ENCODE measurements at places on chromosomes 16 and 17.

DNA sequence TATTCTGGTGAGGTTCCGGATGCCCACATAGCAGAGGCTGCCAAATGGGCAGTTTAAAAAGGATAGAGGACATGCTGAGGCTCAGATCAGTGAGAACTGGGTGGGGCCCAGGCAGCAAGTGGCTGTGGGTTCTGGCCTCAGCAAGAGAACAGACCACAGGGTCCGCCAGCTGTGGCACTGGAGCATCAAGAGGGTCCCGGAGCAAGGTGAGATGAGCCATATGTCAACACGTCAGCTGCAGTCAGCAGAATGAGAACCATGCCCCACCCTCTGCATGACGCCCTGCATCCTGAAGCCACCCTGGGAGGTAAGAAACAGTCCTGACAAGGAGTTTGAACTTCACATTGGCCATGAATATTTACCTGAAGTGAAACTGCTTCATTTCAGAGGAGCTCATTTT is 20.1 kb upstream of the CCL5 start:
- no peak for DNase-seq

DNA sequence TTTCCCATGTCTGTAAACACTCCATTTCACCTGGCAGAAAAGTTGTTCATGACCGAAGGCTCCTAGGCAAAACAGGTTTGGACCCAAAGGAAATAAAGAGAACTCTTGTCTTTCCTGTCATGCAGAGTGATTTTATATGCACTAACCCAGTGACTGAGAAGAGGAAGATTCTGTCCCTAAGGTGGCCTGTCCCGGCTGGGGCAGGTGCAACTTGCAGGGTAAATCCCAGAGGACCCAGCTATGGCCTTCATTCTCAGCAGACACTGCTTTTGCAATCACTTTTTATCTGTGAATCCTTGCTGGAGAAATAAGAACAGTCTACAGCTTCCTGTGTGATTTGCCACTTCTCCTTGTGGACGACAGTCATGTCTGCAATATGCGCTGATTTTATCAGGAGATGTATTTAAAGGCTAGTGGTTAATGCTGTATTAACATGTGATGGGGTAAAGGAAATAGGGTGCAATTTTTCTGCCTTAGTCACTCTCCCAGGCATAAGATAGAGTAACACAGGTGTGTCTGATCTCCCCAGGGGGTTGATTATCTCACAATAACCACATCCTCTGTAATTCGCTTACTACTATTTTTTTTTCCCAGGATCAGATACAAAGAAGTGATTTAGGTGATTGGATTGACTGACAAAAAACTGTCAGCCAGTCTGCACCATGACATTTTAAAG is 696.8 kb upstream of the SOX9 start:
- DNase-seq, result no peak

GRCh38 chr17:80820331-80820730 is 171.3 kb upstream of the CHMP6 start:
- DNase-seq, result no peak

GRCh38 chr16:55621771-55622170 is 34.0 kb upstream of the SLC6A2 start:
- DNase-seq, result no peak

- DNase-seq, result no peak
These were observed 7.1 kb downstream of the ACSF3 start for GRCh38 chr16:89100601-89101302.

DNA sequence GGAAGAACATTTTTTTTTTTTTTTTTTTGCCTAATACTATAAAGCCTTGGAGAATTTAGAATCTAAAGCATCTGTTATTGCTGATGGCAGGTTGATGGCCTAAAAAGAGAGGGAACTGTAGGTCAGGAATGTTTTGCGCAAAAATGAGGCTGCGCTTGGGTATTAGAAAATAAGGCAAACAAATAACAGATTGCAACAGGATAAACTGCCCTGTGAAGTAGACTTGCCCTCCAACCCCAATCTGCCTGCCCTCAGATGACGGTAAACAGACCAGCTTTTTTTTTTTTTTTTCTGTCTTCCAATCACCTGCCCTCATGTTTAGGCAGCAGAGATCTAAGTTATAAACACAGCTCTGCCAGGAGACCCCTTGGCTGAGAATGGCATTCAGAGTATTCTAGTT is 3.8 kb upstream of the DHX8 start:
- DNase-seq, result no peak

GRCh38 chr16:13607289-13607688 is 312.7 kb upstream of the ERCC4 start:
- no peak for DNase-seq

GRCh38 chr16:85541980-85542900 is 70.9 kb upstream of the GSE1 start:
- no peak for DNase-seq

DNA sequence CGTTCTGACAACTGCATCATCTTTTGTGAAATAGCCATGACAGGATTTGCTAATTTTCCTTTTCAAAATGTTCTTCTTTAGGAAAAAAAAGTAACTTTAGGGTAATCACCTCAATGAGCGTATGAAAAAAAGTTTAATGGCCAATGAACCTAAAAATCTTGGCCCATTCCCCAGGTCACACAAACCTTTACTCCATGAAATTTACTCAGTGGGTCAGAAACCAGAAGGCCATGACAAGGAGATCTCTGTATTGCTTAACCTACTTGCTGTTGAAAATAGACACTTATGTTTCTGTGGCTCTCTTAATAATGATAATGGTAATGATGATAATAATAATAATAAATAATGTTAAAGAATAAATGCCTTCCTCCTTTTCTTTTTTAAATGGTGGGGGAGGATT is 180.8 kb upstream of the IRX3 start:
- no peak for DNase-seq

GRCh38 chr16:80684906-80685305 is 119.5 kb downstream of the CDYL2 start:
- no peak for DNase-seq

- no peak for DNase-seq
These were observed 139.7 kb upstream of the PLCG2 start for GRCh38 chr16:81639348-81639747.

DNA sequence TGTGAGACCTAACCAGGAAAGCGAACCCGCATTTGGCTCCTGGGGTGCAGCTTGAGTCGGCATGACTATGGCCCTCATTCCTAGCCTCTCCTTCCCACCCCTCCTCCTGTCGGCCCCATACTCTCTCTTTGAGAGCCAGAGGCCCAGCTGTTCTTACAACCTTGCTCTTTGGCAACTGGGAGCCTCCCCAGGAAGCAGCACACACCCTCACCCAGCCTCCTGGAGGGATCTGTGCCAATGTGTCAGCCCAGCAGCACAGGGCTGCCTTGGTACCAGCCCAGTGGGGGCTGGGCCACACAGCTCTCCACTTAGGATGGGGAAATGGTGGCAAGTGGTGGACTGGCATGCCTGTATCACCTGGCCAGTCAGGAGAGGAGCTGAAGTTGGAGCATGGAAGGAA is 70.3 kb upstream of the LGALS9 start:
- DNase-seq, result no peak

DNA sequence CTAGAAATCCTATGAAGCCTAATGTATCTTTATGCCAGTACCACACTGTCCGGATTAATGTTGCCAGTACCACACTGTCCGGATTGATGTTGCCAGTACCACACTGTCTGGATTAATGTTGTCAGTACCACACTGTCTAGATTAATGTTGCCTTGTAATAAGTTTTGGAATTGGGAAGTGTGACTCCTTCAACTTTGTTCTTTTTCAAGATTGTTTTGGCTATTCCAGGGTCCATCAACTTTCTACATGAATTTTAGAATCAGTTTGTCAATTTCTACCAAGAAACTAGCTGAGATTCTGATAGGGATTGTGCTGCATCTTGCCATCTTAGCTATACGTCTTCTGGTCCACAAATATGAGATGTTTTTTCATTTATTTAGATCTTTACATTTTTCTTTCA is 68.7 kb downstream of the TBX4 start:
- DNase-seq, result no peak

DNA sequence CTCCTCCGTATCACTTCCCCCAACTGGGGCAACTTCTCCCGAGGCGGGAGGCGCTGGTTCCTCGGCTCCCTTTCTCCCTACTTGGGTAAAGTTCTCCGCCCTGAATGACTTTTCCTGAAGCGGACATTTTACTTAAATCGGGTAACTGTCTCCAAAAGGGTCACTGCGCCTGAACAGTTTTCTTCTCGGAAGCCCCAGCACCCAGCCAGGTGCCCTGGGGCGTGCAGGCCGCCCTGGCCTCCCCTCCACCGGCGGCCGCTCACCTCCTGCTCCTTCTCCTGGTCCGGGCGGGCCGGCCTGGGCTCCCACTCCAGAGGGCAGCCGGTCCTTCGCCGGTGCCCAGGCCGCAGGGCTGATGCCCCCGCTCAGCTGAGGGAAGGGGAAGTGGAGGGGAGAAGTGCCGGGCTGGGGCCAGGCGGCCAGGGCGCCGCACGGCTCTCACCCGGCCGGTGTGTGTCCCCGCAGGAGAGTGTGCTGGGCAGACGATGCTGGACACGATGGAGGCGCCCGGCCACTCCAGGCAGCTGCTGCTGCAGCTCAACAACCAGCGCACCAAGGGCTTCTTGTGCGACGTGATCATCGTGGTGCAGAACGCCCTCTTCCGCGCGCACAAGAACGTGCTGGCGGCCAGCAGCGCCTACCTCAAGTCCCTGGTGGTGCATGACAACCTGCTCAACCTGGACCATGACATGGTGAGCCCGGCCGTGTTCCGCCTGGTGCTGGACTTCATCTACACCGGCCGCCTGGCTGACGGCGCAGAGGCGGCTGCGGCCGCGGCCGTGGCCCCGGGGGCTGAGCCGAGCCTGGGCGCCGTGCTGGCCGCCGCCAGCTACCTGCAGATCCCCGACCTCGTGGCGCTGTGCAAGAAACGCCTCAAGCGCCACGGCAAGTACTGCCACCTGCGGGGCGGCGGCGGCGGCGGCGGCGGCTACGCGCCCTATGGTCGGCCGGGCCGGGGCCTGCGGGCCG is 1.6 kb downstream of the HIC1 start:
- no peak for DNase-seq

DNA sequence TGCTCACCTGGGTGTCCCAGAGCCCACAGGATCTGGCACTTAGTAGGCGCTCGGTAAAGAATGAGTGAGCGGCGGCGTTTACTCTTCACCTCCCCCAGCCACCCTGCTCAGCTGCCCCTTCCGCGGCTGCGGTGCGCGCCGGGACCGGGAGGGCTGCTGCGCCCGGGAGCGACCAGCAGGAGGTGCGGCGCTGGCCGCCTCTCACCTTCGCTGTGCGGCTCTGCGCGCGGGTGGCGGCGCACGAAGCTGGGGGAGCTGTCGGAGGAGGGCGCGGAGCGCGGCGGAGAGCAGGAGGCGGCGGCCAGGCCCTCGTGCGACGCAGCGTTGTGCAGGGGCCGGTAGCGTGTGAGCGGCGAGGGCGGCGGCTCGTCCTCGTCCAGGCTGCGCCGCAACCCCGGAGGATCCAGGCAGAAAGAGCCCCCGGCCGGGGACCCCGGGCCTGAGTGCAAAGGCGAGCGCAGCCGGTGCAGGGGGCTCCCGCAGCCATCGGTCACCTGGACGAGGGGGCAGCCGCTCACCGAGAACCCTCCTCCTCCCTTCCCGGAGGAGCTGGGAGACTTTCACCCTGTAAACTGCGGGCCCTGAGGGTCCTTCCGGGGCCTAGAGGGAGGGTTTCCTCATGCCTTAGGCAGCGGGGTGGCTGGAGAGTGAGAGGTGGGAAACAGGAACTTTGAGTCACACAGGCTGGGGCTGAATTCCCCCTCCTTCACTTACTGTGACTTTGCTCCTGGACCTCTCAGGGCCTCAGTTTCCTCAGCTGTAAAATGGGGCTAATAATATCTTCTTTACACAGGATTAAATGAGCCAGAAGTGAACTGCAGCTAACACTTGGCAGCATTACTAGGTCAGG is 12.5 kb downstream of the SAMD14 start:
- peak; percentile 21 for DNase-seq

GRCh38 chr16:14436401-14436955 is 193.6 kb downstream of the PARN start:
- DNase-seq, result no peak

GRCh38 chr17:66531851-66532295 is 229.5 kb downstream of the PRKCA start:
- no peak for DNase-seq

DNA sequence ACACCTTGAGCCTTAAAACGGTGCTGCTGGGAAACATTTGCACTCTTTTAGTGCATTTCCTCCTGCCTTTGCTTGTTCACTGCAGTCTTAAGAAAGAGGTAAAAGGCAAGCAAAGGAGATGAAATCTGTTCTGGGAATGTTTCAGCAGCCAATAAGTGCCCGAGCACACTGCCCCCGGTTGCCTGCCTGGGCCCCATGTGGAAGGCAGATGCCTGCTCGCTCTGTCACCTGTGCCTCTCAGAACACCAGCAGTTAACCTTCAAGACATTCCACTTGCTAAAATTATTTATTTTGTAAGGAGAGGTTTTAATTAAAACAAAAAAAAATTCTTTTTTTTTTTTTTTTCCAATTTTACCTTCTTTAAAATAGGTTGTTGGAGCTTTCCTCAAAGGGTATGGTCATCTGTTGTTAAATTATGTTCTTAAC is 4.4 kb downstream of the SOX9 start:
- DNase-seq, result no peak

DNA sequence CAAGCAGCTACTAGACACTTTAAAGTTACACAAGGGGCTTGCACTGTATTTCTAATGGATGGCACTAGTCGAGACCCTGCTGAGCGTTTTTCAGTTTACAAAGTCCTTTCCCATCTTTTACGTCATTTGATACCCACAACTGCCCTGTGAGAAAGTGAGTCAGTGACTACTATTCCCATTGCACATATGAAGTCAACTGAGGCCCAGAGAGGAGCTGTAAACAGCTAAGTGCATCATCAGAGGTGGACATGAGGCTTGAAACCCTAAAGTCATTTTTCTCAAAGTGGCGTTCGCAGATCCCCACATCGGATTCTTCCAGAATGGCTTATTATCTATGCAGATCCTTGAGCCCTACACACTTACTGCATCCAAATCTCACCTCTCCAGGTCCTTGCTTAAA is 50.6 kb downstream of the TEKT5 start:
- no peak for DNase-seq

DNA sequence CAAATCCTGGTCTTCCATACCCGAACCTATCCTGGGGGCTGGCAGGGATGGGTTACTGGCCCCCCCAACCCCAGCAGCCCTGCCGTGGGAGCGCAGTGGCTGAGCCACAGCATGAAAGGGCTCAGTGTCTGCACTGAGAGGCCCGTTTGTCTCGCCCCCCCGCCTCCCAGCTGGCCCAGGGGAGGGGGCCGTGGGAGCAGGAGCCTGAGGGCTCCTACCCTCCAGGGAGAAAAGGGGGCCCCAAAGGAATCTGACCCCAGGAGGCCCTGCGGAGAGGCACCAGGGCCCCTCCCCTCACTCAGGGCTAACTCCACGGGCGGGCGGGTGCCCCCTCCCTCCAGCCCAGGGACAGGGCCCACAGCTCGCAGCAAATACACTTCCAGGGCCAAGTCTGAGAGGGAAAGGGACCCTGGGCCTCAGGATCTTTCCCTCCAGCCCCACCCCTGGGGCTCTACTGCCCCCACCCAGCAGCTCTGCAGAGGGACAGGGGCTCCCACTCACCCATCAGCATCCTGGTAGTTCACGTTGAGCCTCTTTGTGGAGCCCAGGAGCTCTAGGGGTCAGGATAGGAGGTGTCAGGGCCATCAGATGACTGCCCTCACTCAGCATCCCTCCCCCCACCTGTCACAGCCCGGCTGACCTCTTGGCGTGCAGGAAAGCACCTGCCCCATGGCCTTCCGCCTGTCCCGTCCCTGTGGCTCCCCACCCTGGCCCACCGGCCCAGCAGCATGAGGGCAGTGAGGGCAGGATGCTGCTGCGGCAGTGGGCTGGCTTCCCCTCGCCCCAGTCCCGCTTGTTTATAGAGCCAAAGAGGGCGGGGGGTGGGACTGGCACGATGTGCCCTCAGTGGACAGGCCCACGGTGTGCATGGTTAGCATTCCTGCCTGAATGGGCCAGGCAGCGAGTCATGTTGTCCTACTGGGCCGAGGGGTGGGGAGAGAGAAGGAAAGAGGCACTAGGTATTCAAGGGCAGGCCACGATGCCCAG is 7.3 kb downstream of the CASKIN2 start:
- DNase-seq, result no peak

All from activated naive CD4-positive, alpha-beta T cell (primary cell).